ENCODE measurements at places on chromosomes 16 and 17. TPM values are rescaled to one million over a fixed set of nuclear protein-coding genes. Genes with fewer than 3 reads are reported as not detected.

Gene PIPOX
- total RNA-seq = 2.8 TPM

Gene CPD
- 44.7 TPM for total RNA-seq

Gene ZNF213
- total RNA-seq = 17.7 TPM

Gene NDE1
- total RNA-seq = 119 TPM

Gene TP53TG3C
- total RNA-seq = not detected

Gene GALR2
- 2.8 TPM for total RNA-seq

Gene TVP23A
- not detected for total RNA-seq

Gene SRCIN1
- 16.7 TPM for total RNA-seq

Gene CRYBA1
- total RNA-seq = not detected

Gene RBFOX1
- not detected for total RNA-seq

Data from PC-9 (cell line).